ENCODE measurements at places on chromosomes 12 and 14. TPM values are rescaled to one million over a fixed set of nuclear protein-coding genes. Genes with fewer than 3 reads are reported as not detected.

DNA sequence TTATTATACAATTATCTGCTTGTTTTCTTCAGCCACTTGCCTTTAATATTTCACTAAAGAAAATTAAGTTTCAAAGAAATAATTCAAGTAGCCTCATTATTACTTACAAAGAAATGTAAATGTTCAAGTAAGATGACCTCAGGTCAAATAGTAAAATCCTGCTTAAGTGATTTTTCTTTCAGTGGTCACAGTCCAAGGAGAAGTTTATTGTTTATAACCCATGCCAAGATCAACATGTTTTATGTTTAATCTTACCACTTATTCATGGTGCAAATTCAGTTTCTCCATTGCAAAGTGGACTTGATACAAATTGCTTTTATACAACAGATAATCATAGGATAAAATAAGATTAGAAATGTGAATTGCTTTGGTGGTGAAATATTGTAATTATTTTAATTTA is 370.2 kb upstream of the FLRT2 start:
- no peak for ATAC-seq

TAS2R42 gene
- total RNA-seq, result not detected

- no peak for ATAC-seq
Measured at GRCh38 chr12:102436867-102437266, 43.5 kb downstream of the IGF1 start.

COPZ1 gene
- 62.0 TPM for total RNA-seq

DNA sequence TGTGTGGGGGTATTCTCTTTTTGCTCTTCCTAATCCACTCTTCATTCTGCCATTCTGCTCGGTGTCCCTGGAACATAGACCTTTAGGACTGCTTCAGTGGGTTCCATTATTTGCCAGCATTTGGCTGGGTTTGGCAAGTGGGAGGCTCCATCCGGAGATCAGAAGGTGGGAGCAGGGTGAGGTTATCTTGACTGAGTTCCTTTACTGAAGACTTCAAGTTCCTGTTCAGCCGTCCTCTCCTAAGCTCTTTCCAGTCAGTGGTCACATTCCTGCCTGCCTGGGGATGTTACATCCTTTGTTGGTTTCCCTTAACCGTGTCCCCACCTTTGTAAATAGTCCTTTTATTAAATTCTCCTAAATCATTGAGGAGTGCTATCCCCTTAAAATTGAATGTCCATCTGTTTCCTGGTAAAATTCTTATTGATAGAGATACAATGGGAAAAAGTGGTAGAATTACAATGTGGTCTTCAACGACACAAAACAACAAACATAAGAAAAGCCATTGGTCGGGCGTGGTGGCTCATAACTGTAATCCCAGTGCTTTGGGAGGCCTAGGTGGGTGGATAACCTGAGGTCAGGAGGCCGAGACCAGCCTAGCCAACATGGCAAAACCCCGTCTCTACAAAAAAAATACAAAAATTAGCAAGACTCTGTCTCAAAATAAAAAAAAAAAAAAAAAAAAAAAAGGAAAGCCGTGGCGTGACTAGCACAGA is 5.0 kb upstream of the MIA2 start:
- ATAC-seq, result no peak

DNA sequence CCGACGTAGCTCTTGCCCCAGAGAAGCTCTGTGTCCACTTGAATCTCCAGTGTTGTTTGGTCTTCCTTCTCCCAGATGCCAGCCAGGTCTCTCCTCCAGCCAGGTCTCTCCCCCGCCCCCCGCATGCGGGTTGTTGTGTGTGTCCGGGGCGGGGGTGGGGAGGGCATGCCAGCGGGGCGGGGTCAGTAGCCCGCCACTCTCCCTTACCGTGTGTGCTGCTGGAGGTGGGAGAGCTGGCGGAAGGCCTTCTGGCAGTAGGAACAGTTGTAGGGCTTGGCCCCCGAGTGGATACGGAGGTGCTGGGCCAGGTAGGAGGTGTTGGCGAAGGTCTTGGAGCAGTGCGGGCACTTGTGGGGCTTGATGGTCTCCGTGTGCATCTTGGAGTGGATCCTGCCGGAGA is 9.2 kb upstream of the ING4 start:
- no peak for ATAC-seq

DNA sequence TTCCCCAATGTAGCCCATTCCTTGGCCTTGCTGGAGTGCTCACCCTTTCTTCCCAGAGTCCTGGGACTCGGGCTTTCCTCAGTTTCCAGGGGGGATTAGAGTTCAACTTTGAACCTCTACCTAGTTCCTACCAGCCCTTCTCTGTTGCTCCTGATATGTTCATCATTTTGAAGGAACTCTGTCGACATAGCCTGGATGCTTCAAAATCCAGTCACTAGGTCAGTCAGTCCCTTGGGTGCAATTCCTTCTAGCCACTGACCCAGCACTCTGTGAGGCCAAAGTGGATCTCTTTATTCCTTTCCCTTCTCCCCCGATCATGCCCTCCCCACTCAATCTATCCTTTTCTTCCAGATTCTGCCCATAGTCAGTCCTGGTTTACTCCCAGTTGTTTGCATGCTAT is 72.3 kb upstream of the TMCC3 start:
- peak; percentile 22 for ATAC-seq

CAPZA3 gene
- not detected for total RNA-seq

- no peak for ATAC-seq
Measured at GRCh38 chr14:65696801-65697200, 284.3 kb downstream of the FUT8 start.

HECTD1 gene
- total RNA-seq, result 185 TPM

DNA sequence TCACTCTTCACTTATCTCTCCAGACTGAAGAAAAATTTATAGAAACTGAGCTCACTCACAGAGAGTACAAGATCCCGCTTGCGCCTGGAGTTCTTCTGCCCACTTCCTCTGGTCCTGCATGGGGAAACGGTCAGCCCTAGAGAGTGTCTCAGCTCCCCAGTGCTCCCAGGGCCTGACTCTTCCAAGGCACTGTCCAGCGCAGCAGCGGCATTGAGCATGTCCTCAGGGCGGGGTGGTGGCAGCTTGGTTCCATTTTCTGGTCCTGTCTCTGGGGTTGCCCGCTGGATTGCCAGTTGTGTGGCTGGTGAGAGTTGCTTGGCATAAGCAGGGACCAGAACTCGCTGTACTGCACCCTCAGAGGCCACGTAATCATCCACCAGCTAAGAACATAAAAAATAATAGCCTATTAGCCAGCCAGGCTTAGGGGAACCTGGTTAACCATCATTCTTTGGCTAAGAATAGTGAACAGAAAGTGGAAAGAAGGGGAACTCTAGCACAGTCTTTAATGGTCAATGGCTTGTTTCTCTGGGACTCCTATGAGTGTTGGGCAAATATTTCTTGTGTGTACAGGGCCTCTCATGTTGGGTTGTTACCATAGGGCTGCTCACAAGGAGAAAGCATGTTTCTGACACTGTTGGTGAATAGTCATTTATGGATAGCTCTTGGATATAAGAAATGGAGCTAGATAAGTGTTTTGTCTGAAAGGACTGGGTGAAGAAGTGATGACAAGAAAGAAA is 13.7 kb upstream of the AJUBA start:
- no peak for ATAC-seq

GRCh38 chr12:6951551-6952120 is 480 bp downstream of the PTPN6 start:
- ATAC-seq, result no peak

GRCh38 chr12:109385339-109386058 is 37.8 kb downstream of the MYO1H start:
- peak; percentile 87 for ATAC-seq

DNA sequence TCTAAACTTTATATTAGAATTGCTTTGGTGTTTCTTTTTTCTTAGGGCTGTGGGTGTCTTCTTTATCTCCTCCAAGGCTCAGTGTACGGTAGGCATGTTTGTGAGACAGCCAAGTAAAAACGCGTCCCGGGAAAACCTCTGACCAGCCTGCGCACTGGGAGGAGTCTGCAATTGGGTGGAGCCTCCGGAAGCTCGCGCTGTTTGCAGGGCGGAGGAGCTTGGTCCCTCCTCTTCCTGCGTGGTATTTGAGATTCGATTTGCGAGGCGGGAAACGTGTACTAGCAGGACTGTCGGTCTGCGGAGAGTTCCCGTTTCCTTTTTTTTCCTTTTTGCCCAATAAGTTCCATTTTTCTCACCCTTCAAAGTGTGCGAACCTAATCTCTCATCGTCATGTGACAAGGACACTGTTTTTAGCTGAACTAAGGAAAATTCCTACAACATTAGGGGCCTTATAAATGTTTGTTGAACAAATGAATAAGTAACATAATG is 182.1 kb upstream of the OTX2 start:
- no peak for ATAC-seq

DNA sequence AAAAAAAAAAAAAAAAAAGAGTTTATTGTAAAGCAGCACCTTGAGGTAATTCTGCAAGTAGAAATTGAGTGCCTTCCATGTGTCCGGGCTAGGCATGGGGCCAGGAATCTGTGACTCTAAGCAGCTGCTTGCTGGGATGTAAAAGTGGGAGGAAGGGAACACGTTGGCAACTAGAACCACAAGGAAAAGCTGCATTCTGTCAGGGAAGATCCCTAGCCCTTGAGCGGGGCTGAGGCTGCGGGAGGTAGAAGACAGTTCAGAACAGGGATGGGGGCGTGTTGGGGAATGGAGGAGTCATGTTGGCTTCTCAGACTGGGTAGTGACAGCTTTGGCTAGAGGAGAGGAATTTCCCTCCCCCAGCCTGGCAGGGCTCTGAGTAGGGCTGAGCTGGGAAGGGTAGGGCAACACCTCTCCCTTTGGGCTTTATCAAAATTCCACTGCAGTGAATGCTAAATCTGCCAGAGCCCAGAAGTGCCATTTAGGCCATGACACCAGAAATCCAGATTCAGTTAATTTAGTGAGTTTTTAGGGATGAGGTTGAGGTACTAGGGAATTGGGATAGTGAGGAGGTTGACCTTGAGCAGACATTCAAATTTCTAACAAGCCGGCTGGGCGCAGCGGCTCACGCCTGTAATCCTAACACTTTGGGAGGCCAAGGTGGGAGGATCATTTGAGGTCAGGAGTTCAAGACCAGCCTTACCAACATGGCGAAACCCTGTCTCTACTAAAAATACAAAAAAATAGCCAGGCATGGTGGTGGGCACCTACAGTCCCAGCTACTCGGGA is 3.4 kb upstream of the TRAFD1 start:
- peak; percentile 12 for ATAC-seq

DNA sequence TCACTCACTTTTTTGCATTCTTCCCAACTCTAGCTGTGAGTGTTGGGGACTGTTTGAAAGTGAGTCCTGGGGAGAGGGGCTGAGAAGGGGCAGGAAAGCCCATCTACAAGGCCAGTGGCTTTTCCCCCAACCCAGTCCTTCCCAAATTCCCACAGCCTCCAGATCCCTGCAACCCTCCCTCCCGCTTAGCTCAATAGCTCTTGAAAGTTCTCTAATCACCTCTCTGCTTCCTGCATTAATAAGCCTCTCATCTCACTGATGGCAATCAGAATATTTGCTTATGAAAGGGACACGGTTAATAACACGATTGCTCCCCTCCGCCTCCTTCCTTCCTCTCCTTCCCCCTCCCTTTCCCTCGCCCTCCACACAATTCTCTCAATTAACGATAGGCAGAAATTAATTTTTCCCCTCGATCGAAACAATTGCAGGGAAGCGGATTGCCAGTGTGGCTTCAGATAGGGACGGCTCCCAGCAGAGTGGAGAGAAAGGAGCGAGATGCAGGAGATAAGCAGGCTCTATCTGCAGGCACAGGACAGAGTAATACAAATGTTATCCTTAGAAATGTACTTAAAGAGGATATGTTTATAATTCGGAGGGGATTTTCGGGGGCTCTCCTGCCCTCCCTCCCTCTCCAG is 15.1 kb upstream of the GPATCH2L start:
- ATAC-seq, result no peak

DNA sequence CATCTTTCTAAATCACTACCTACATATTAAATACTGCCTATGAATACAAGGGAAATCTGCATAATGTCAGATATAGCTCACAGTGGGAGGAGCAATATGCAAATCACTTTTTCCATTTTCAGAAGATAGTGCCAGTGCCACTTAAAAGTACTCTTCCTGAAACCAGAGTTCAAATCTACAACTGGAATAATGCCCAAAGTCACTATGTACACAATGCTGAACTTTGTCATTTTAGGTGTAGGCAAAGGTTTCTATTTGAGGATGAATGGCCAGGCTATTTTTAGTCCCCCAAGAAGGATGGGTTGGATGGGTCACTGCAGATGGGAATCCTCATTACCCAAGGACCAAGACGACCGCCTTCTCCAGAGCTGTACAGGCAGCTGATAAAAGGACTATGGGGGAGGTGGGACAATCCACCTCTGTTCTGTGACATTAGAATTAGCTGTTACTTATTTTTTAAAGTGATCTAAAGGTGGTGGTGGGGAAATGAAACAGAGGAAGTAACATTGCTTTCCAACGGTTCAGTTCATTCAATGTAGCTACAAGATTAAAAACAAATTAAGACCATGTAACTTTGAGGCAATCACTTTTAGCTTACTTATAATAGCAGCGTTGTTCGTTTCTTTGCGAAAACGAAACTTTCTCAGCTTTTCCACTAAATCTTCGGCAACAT is 5.6 kb downstream of the GMFB start:
- no peak for ATAC-seq

- ATAC-seq, result no peak
Measured at GRCh38 chr12:131672311-131672940, 38.5 kb upstream of the SFSWAP start.

DNA sequence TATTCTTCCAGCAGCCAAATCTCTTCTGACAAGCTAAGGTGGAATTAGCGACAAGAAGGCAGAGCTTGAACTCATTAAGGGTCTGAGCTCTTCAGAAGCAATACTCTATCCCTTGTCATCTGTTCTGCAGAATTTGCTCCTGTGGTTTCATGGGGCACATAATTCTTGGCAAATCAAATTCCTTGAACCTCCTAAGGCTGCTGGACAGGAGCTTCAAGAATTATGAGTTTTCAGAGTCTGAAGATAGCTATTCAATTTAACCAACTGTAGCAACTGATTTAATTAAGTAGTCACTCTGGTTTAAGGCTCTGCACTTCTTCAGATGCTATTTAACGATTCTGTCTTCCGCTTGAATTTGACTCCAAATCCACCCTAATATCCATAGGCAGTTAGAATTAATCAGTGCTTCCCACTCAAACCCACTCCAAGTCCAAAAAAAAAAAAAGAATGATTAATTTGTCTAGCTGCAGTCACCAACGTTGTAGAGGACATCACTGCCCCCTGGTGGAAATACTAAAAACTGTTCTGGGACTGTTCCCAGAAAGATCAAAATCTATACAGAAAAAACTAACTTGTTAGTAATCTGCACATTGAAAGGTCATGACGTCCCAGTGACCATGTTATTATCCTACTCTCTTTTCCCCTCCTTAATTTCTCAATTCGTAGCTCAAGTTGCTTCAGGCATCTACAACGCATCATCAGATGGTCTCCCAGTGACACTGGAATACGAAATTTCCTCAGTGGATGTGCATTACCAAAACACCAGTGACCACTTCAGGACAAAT is 169.9 kb downstream of the KIF21A start:
- ATAC-seq, result no peak

Data from gastroesophageal sphincter (tissue), 4 donors.